ENCODE measurements at places on chromosomes 11 and 22.

GRCh38 chr22:45883811-45884170 is 93.2 kb downstream of the WNT7B start:
- no peak for DNase-seq

DNA sequence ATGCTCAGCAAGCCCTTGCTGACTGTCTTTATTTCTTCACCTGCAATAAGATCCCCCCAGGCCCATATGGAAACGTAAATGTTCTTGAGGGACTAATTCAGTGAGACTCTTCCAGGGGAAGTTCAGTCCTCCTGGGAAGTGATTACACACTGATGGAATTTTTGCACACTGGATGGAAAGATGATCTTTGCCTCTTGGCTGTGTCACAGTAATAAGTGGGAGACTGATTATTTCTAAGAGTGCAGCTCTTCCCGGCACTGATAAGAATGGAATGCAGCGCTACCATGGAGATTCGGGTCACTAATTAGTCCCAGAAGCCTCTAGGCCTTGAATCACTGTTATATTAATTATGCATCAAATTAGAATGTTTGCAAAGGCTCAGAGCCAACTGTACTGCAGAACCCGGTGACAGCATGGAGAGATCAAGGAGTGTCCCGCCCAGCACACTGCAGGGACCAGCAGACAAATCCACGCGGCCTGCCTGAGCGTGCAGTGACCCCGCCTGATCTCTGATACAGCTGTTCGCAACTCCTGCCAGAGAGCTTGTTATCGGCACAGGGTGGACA is 178.3 kb downstream of the SNX19 start:
- DNase-seq = no peak

DNA sequence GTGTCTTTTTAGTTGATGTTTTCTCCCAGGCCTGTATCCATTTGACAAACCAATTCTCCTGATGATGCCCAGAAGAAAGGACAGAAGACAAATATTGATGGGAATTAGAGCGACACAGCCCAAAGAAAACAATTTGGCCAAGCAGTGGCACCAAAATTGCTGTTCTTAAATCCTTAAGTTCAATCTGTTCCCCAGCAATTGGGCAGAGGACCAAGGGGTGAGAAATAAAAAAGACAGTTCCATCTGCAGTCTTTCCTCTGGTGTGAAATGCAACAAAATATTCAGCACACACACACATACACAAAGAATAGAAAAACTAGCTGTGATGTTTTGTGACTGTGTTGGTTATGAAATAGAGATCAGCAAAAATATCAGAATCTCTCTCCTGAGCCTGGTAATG is 38.0 kb upstream of the ASPHD2 start:
- no peak for DNase-seq

DNA sequence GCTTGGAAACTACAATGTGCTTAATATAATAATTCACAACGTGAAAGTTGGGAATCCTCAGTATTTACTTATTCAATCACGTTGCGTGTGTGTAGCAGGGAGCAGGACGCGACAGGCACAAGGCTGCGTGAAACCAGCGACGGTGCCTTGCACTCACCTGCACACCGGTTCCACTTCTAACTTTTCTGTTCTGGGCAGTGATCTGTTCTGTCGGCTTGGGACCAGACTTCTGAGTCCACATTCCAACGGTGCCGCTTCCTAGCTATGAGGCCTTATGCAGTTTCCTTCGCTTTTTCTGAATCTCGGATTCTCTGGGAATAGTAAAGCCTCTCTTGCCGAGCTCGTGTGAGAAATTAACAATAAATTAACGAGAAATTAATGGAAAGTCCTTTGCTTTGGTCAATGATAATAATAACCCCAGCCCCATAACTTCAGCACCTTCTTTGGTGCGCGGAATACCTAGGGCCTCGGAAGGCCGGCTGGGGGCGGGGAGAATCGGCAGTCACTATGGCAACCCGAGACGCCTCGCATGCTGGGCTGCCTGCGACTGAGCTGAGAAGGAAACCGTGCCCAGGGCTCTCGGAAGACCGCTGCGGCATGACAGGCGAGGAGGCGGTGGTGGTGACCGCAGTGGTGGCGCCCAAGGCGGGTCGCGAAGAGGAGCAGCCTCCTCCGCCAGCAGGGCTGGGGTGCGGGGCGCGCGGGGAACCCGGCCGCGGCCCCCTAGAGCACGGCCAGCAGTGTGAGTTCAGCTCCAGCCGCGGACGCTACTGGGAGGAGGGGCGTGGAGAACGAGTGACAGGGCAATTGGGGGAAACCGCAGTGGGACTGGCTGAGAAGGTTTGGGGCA is at the start of gene C11orf97:
C11orf97 (plus strand) TSS at position 530 of the 850 bp plus-strand sequence; CDS start at position 598, 68 bp downstream.
- DNase-seq = peak; percentile 38

GRCh38 chr11:106420048-106420665 is 342.7 kb downstream of the AASDHPPT start:
- no peak for DNase-seq

DNA sequence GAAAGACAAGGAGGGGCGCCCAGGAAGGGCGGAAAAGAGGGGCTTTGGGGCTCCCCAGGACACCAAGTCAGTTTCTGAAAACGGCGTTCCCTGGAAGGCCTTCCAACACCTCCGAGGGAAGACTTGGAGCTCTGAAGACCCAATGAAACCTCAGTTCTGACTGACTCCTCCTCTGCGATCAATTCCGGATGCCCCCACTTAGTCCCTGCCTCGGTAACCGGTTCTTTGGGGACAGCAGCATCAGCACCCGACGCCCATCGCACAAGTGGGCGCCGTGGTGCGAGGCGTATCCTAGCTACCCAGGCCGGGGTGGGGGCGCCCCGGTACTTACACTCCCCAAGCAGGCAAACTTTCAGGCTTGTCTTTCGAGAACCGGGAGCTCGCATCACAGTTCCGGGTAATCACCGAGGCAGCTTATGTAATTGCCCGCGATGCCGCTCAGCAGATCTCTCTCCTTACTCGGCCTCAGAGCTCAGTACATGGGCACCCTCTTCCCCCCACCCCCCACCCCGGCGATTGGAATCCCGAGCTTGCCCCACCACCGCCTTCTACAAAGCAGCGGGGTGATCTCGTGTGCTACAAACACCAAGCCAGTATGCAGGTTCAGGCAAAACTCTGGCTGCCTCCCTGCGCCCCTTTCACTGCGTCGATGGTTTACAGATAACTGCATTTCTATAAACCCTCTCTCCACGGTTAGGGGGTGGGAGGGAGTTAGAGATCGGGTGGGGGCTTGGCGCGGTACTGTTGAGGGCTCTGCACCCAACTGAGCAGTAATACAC is 2.0 kb downstream of the TENM4 start:
- DNase-seq = no peak

DNA sequence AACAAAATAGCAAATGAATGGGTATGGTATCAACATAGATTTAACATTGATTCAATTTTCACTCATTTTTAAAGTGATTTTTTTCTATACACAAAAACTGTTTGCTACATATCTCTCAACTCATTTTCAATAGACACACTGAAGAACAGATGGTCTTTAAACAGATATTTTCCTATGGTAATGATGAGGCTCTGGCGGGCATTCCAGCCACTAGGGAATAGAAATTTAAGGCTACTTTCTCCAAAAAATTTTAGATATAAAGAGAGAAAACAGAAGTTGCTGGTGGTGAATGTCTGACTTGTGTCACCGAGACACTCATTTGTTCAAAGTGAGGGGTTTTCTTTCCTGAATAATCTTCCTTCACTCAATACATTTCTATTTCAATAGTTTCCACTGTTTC is 693.0 kb downstream of the ETS1 start:
- no peak for DNase-seq

- DNase-seq = no peak
Measured at GRCh38 chr11:62238151-62238550, 3.9 kb upstream of the SCGB1D2 start.

- DNase-seq = no peak
Measured at GRCh38 chr11:72475381-72475780, 41.0 kb upstream of the CLPB start.

- DNase-seq = no peak
Measured at GRCh38 chr22:44686873-44687600, 15.0 kb upstream of the PRR5 start.

GRCh38 chr22:26604368-26604767 is 13.5 kb downstream of the CRYBB1 start:
- no peak for DNase-seq

GRCh38 chr11:111452146-111452545 is 60.0 kb downstream of the BTG4 start:
- DNase-seq = no peak

DNA sequence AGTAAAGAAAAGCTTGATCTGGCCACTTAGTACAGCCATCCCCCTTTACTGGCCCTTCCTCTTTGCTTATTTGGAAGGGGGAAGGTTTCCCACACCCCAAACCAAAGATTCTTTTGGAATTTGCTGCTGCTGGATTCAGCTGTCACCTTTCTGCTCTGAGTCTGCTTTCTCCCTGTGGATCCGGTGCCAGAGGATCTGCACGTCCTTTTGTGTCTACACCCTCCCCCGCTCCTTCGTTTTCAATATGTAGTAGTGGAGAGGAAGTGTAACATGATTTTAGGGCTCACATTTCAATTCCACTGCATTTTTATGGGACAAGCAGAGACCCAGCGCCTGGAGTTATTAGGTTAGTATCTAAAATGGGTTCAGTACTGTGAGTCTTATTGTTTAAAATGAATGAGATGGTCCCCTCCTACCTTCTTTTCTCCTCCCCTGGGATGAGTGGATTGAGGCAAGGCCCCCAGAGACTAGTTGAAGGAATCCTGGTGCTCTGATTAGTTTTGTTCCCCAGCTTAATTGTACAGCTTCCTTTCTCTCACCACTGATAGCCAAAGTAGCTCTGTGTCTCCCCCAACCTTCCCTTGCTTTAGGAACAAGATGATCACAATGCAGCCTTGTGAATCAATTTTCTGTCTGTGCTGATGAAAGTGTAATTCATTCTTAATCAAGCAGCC is 30.5 kb upstream of the CABP7 start:
- no peak for DNase-seq

DNA sequence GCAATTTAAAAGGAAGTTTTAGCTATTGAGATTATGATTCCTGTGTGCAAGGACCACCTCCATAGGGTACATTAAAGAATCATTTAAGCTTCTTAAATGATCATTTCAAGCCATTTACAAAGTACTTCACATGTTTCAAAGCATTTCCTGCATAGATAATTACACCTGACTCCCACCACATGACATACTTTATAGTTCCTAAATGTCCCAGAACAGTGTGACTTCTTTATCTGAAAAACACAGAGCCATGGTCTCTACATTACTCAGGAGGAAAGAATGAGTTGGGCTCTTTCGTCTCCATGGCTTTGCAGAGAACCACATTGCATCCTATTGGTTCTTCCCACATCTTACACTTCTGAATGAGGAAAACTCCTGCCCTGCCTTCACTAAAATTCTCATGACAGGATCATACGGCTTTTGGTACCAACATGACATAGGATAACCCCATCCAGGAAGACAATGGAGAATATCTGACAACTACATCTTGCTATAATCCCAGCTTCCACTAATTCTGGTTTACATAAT is 88.6 kb downstream of the ETS1 start:
- no peak for DNase-seq

GRCh38 chr11:134468796-134469195 is 56.8 kb upstream of the B3GAT1 start:
- no peak for DNase-seq

DNA sequence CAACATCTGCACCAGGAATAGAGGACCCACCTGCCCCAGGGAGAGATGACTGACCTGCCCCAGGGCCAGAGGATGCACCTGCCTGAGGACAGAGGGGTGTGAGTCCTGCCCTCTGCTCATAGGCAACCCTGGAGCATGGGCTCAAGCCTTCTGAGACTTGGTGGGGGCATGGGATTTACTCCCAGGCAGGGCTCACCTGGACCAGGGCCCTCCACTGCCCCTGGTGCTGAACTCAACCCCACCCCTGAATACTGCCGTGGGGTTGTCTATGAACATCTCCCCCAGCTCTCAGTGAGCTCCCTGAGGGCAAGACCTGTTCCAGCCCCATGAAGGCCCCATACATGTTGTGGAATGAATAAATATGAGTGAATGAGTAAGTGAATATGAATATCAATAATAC is 33.8 kb upstream of the MUC5AC start:
- no peak for DNase-seq

- DNase-seq = peak; percentile 3
Measured at GRCh38 chr11:32172848-32173834, 82.3 kb downstream of the RCN1 start.

- DNase-seq = no peak
Measured at GRCh38 chr22:32355760-32356159, 1.9 kb upstream of the RFPL3 start.

DNA sequence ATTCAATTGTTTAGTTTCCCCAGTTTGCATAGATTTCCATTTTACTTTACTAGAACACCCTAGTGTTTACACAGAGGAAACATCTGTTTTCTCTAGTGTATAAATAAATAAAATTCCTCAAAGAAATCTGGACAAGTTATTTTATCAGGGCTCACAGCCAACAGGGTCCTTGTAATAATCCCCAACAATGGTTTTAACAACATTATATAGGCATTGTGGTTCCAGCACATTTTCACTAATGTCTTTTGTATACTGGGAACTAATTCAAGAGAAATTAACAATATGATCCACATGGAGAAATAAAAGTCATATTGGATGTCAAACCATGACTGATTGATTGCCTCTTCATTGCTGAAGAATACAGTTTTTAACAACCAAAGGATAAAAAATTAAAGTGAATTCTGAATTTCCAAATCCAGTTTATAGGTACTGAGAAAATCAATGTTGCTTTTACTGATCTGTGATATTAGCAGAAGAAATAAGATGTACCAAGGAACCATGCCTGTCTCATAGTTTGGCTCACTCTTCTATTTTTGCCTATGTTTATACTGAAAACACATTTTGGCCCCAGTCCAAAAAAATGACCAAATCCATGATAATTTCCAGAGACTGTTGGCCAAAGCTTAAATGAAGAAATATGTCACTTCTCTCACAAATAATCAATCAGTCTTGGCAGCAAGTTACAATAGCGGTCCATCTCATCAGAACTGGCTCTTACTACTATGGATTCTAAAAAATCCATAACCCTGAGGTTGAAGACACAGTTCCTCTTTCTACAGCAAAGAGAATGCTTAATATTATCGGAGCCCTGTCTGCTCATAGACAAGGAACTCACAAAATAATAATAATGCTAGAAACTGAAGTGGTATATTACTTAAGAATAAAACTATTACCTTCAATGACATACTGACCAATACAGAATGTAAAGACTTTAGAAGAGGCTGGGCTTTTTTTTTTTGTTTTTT is 1.4 kb upstream of the MS4A13 start:
- no peak for DNase-seq

- DNase-seq = no peak
Measured at GRCh38 chr11:121063728-121064127, 37.3 kb upstream of the TECTA start.

DNA sequence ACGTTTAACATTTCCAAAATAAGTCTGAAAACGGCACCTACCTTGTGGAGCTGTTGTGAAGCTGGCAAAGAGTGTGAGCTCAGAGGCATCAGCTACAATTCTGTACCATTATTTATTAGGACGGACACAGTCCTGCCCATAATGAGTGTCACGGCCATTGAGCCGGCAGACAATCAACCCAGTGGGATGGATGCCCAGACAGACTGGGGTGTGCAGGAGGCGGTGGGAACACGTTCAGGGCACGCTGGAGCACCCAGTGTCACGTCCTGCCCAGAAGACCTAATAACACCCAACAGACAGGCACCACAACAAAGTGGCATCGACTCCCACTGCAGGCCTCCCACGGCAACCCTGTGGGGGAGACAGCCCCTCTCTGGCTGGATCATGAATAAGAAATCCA is 34.5 kb downstream of the TPST2 start:
- DNase-seq = no peak

- DNase-seq = peak; percentile 46
Measured at GRCh38 chr11:65615950-65616574, 486 bp downstream of the PCNX3 start.

All from activated CD4-positive, alpha-beta T cell treated with anti-CD3 and anti-CD28 coated beads for 24 hours (primary cell).